ENCODE measurements at places on chromosomes 7 and 10.

DNA sequence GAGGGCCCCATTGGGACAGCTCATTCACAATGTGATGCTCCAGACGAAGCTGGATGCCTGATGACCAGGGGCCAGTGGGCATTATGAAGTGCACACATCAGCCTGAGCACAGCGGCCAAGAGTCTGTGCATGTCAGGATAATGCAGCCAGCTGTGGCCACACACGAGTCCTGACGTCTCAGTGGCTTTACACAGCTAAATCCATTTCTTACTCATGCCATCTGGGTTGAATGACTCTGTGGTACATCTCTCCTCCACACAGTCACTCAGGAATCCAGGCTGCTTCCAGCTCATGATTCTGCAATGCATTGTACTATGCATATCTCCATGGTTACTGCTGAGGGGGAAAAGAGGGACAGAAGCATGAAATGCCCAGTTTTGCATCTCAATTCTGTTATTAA lies 123.6 kb downstream of the PRLHR start:
- no peak for DNase-seq

DNA sequence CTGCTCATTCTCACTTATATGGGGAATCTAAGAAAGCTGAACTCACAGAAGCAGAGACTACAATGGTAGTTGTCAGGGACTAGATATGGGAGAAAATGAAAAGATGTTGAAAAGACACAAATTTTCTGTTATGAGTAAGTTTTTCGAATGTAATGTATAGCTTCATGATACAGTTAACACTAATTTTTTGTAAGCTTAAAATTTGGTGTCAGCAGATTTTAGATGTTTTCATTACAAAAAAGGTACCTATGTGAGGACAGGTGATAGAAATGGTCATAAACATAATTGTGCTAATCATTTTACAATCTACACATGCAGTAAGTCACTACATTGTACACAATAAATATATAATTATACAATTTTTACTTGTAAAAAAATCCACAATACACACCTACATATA lies 286.6 kb downstream of the ZNF33B start:
- DNase-seq = no peak

DNA sequence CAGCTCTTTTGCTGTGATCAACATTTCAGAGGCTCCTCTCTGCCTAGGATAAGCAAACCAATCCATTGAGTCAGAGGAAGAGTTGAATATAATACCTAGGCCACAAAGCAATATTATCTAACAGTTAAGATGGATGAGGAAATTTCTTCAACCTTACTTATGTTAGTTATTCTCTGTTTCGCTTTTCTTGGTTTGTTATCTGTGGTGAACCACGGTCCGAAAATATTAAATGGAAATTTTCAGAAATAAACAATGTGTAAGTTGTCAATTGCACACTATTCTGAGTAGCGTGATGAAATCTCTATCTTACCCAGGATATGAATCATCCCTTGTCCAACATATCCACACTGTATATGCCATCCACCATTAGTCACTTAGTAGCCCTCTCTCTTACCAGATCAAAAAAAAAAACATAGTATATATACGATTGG lies 1.5 kb upstream of the HTR7 start:
- DNase-seq = no peak

- no peak for DNase-seq
Measured at GRCh38 chr7:153383781-153384180, 624.2 kb downstream of the ACTR3B start.

DNA sequence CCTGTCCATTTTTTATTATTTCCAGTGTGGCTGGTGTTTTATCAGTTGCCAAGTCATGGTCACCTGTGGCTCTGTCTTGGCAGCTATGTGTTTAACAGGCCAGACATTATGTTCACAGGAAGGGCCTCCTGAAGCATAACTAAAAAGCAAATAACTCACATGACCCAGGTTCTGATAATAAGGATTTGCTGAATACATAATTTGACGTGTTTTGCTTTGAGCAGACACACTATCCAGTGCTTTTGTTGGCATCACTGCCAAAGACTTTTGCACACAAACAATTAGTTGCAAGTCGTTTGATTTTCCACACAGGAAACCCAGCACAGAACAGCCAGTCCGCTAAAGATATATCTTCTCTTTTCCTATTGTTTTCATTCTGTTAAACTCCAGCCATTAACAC lies 173.6 kb downstream of the ARL4A start:
- DNase-seq = no peak

- DNase-seq = no peak
Measured at GRCh38 chr7:88090240-88090639, 129.6 kb downstream of the SRI start.

GRCh38 chr10:110900983-110901382 lies 18.0 kb downstream of the BBIP1 start:
- DNase-seq = no peak

DNA sequence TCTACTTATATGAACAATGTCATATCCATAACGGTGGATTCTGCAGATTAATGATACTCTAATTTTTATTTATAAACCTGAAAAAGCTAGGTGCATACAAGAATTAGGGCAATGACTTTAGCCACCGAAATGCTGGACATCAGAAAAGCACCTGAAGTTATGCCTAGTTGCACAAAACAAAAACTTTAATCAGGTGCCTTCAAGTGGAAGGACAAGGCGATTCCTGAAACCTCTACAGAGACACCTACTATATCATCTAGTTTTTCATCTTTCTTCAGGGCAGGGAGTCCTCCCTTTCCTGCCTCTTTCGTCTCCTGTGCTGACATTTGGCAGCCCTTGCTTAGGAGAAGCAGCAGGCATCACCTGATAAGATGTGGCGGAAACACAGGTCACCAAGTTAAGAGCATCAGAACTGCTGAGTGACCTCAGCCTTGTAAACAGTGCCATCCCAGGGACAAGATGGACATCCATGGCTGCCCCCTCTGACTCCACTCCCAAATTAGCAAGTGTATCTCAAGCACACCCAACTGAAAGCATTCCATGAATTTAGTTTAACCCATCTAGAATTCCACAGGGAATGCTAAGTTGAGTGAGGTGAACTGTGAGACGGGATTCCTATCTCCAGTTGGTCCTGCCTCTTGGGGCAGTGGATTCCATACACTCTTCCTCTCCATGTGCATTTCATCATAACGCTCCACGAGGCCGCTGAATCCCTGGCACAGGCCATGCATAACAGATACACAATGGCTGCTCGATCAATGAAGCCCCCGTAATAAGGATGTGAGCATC lies 5.8 kb downstream of the ITPRIP start:
- DNase-seq = no peak

DNA sequence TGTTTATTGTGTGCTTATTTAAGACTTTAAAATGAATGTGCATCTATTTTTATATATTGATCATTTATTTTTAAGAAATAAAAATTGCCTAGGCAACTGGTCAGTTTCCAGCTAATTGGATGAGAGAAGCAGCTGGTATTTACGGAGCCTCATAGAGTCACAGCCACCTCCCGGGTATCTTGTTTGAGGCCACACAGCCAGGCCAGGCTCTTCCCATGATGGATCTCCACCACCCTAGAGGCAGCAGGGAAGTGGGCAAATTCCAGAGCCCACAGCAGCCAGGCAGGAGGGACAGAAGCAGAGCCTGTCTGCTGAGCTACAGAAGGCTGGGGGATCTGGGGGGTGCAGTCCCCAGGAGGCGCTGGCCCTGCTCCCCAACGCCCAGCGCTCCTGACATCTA lies 61.6 kb downstream of the CLEC2L start:
- DNase-seq = no peak

DNA sequence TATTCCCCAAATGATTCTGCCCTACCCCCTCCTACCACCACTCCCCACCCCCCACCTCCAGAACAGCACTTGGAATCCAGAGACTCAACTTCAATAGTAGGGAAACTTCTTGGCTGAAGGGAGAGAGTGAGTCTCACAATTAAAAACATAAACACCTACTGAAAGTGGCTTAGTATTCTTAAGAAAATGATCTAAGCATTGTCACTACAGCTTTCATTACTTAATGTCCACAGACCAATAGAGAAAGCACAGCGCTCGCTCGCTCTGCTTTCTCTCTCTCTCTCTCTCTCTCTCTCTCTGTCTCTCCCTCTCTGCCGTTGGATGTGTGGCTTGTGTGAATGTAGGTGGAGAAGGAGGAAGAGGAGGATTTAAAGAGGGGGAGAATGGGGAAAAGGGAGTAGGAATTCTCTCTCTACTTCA lies 1.5 kb upstream of the SEMA3A start:
- DNase-seq = no peak

DNA sequence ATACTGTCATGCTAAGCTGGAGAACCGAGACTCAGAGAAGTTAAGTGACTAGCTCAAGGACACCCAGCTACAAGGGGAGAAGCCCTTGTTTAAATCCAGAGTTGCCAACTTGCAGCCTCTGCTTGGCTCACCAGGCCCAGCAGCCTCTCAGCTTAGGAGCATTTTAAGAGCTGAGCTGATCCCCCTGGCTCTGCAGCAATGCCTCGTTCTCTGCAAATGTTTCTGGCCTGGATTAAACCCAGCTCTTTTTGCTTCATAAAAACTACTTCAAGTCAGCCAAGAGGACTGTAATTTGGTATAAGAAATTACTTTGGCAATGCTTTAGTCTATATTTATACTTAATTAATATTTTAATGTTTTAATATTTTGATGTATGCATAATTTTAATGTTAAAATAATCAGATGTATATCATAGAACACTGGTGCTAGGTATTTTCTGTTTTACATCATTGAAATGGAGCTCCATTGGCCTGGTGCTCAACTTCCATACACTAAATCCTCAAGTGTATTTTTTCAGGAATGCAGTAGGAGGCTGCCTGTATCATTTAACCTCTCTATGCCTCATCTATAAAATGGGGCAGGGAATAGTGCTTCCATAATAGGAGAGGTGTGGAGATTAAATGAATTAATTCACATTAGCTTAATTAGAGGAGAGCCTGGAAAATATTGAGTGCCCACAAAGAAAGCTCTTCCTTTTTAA lies 184.2 kb downstream of the EMX2 start:
- no peak for DNase-seq

- DNase-seq = no peak
Measured at GRCh38 chr10:7444551-7445121, 33.8 kb upstream of the SFMBT2 start.

DNA sequence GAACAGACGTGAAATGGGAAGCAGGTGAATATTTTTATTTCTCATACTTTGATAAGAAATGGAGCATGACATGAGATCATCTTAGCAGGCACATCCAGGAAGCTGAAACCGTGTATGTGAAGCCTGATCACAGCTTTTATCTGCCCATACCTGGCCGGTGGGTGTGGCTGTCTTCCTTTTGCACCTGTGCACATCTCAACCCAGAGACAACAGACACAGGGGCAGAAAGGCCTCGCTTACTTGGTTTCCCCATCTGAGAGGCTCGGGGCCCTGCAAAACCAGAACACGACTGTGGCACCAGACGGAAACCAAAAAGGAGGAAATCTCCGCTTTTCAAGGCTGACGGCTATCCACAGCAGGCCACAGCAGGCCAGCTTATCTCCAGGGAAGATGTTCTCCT lies 116.4 kb downstream of the TCERG1L start:
- peak; percentile 41 for DNase-seq
